WTC11 (cell line): ENCODE measurements at places on chromosomes 5 and 9.

DNA sequence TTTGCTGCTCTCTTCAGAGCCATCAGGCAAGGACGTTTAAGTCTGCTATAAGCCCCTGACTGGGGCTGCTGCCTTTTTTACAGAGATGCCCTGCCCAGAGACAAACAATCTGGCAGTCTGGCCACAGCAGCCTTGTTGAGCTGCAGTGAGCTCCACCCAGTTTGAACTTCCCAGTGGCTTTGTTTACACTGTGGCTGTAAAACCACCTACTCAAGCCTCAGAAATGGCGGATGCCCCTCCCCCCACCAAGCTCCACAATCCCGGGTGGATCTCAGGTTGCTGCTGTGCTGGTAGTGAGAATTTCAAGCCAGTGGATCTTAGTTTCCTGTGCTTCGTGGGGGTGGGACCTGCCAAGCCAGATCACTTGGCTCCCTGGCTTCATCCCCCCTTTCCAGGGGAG is 59.7 kb upstream of the SNCAIP start:
- no peak for DNase-seq

DNA sequence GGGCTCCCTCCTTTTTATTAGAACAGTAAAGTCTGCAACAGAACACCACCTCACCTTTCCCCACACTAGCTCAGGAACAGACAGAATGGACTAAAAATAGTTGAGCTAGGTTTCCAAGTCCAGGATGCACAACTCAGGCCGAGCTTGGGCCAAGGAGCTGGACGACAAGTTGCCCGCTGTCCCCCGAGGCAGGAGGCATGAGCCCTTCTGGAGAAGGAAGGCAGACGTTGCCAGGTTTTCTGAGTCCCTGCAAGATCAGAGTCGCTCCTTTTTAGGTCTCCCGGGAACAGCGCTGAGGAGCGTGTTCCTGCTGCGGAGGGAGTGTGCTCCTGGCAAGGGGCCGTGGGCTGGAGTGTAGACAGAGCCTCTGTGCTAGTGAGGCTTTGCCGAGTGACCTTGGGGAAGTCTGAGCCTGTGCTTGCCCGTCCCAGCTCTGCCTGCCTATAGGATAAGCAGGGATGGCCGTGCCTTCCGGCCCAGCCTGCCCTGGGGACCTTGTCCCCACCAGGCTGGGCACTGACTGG is 121.6 kb downstream of the WNK2 start:
- DNase-seq: no peak

DNA sequence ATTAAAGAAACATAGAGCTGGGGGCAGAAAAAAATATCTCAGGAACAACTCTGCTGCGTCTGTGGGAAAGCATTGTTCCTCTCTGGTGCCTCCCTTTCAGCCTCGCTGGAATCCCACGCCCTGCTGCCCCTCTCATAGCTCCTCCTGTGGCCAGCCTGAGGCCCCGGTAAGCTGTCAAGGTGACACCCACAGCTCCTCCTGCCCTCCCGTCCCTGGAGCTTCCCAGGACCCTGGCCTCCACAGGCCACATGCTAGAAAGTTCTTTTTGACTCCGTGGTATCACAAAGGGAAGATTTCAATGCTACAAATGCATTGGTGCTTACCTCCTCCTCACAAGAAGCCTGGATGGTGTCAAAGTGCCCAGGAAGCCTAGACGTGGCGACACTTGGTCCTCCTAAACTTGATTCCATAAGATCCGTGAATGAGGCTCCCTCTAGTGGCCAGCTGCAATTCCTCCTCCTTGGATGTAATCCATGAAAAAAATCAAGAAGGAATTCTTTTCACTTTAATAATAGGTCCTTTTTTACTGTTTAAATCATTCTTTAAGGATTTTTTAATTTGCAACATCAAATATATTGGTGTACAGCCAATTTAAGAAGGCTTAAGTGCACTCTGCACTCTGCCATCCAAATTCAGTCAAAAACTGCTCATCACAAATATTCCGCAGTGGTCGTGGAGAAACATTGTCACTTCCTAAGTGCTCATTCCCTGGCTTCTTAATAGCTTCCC is 104.9 kb downstream of the CFAP90 start:
- peak; percentile 88 for DNase-seq

DNA sequence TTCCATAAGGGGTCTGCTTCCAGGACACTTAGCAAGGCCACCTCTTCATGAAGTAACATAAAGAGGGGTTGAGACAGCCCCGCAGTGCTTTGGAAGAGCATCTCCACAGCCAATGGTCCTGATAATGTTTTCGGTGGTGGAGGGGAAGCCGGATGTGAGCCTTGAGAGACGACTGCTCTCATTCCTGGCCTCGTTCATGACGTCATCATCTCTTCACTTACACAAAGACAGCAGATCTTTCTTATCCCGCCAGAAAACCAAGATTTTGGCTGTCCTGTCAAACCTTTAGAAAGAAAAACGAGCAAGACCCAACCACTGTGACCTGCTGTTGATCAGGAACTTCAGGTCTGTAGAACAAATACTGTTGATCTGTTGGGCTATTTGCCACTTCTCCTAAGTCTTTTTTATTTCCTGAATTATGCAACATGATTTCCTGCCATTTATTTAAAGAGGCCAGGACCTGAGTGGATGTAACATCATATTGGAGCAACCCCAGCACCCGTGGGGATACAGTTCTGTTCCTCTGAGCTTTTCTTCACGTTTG is 89.0 kb upstream of the IRX2 start:
- no peak for DNase-seq

DNA sequence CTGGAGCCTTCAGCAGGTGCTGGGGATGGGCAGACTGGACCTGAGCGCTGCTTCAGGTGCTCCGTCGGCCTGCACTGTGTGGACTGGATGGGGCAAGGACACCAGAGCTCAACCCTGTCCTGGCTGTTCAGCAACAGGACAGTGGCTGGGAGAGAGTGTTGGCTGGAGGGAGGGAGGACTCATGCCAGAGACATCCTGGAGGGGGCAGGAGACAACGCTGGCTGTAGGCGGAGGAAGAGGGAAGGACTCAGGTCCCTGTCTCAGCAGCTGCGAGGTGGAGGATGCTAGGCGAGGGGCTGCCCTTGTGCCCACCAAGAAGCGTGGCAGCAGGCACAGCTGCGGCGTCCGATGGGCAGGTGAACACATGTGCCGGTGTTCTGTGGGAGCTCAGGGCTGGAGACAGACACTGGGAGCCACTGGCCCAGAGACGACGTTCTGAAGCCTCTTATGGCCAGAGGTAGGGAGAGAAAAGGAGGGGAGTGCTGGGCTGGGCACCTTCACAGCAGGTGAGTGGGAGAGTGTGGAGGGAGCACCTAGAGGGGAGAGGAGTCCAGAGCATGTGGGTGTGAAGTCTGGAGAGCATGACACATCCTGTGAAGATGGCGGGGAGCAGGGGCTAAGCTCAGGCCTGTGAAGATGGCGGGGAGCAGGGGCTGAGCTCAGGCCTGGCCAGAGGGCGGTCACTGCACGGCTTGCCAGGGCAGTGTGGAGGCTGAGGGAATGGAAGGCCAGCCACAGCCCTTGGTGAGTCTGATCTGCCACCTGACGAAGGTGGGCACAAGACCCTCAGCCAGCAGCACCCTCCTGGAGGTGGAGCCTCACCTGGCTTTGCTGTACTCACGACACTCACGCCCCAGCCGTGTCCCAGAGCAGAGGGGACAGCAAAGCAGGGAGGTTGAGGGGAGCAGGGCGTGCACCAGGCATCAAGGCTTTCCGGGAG is 79.1 kb upstream of the FCN1 start:
- DNase-seq: no peak

DNA sequence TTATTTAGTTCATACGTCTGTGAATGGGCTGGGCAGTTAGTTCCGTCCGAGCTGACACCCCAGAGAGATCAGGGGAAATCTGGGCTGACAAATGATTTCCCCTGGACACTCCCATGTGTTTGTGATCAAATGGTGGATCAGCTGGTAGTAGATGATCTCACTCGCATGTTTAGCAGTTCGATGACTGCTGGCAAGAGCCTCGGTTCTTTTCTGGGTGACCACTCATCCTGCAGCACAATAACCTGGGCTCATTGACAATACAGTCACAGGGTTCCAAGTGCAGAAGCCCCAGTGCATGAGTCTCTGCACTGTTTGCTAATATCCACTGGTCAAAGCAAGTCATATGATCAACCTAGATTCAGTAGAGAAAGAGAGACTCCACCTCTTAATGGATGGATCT is 155.9 kb downstream of the NR2F1-AS1 start:
- no peak for DNase-seq

GRCh38 chr5:147303976-147304375 is 69.2 kb downstream of the STK32A start:
- DNase-seq: no peak

- no peak for DNase-seq
Measured at GRCh38 chr9:123400926-123401503, 45.0 kb downstream of the CRB2 start.

- DNase-seq: no peak
Measured at GRCh38 chr5:135230251-135230925, 168.6 kb downstream of the MACROH2A1 start.
